A549 treated with dexamethasone at 1 μM for 4 hours (cell line): ENCODE measurements at places on chromosomes 2 and 18. TPM values are rescaled to one million over a fixed set of nuclear protein-coding genes. Genes with fewer than 3 reads are reported as not detected.

Gene SLC38A11
- total RNA-seq: 0.05 to 0.14 TPM (median 0.10 TPM) in 4 of 5 replicates, not detected in the other

Gene CREG2
- 6.9 to 11.8 TPM (median 10.9 TPM) in 5 replicates for total RNA-seq

Gene WBP1
- total RNA-seq: 44.4 to 86.4 TPM (median 77.7 TPM) in 5 replicates

Gene PKDCC
- total RNA-seq: 19.6 to 26.0 TPM (median 21.8 TPM) in 5 replicates

Gene CXCR1
- not detected in 5 replicates for total RNA-seq

Gene MAL
- 0.11 to 0.32 TPM (median 0.24 TPM) in 4 of 5 replicates, not detected in the other for total RNA-seq

Gene NMUR1
- total RNA-seq: 0.02 TPM in 3 of 5 replicates, not detected in the others

Gene PDE11A
- 0.21 to 0.52 TPM (median 0.42 TPM) in 5 replicates for total RNA-seq

Gene CNOT11
- total RNA-seq: 40.5 to 49.8 TPM (median 47.0 TPM) in 5 replicates

Gene MYO7B
- total RNA-seq: 0.11 to 0.31 TPM (median 0.24 TPM) in 5 replicates

Gene BMP10
- total RNA-seq: not detected in 5 replicates

Gene LHCGR
- total RNA-seq: not detected in 5 replicates

Gene IL1R1
- 37.3 to 57.0 TPM (median 46.4 TPM) in 5 replicates for total RNA-seq

Gene PRKAG3
- total RNA-seq: 0.04 TPM in 1 of 5 replicates, not detected in the others

Gene ANKRD30B
- total RNA-seq: not detected in 5 replicates

Gene ALPG
- 0.37 to 0.74 TPM (median 0.49 TPM) in 5 replicates for total RNA-seq

Gene GALNT14
- 43.5 to 47.4 TPM (median 44.3 TPM) in 5 replicates for total RNA-seq

Gene SNORC
- total RNA-seq: 4.2 to 8.2 TPM (median 6.8 TPM) in 5 replicates

Gene AQP12B
- total RNA-seq: not detected in 5 replicates

Gene EFR3B
- total RNA-seq: 7.9 to 11.1 TPM (median 10.0 TPM) in 5 replicates

Gene GALNT3
- 0.05 TPM in 1 of 5 replicates, not detected in the others for total RNA-seq

Gene OR6B2
- total RNA-seq: not detected in 5 replicates

Gene MAT2A
- total RNA-seq: 523 to 615 TPM (median 601 TPM) in 5 replicates

Gene STARD6
- 0.21 TPM in 1 of 5 replicates, not detected in the others for total RNA-seq

Gene CEBPZ
- 66.5 to 83.0 TPM (median 68.5 TPM) in 5 replicates for total RNA-seq

Gene COLEC11
- total RNA-seq: 0.47 to 0.83 TPM (median 0.69 TPM) in 5 replicates

Gene INHA
- 0.35 to 0.47 TPM (median 0.38 TPM) in 5 replicates for total RNA-seq

Gene ACTG2
- total RNA-seq: 0.18 to 0.45 TPM (median 0.28 TPM) in 5 replicates

Gene TOGARAM2
- total RNA-seq: 0.15 to 0.27 TPM (median 0.21 TPM) in 4 of 5 replicates, not detected in the other

Gene MEIS1
- 1.4 to 2.4 TPM (median 1.8 TPM) in 5 replicates for total RNA-seq

Gene MAP3K19
- total RNA-seq: not detected in 5 replicates

Gene SPHKAP
- 0.01 TPM in 1 of 5 replicates, not detected in the others for total RNA-seq

Gene FLACC1
- 0.20 to 0.64 TPM (median 0.22 TPM) in 4 of 5 replicates, not detected in the other for total RNA-seq

Gene GYPC
- not detected in 5 replicates for total RNA-seq

Gene DUSP2
- 0.32 to 0.46 TPM (median 0.37 TPM) in 5 replicates for total RNA-seq

Gene UCN
- total RNA-seq: 0.63 to 2.5 TPM (median 1.7 TPM) in 5 replicates

Gene RETREG2
- 58.6 to 77.6 TPM (median 75.6 TPM) in 5 replicates for total RNA-seq

Gene GALR1
- total RNA-seq: not detected in 5 replicates

Gene RMDN2
- 4.8 to 5.5 TPM (median 5.0 TPM) in 5 replicates for total RNA-seq

Gene LRRC30
- not detected in 5 replicates for total RNA-seq

Gene SPATA3
- total RNA-seq: not detected in 5 replicates

Gene SLC5A7
- total RNA-seq: not detected in 5 replicates

Gene RGPD3
- total RNA-seq: 0.14 to 0.25 TPM (median 0.16 TPM) in 5 replicates

Gene CRYGC
- not detected in 5 replicates for total RNA-seq

Gene SCN7A
- not detected in 5 replicates for total RNA-seq

Gene MPP4
- total RNA-seq: 0.04 to 0.08 TPM (median 0.06 TPM) in 3 of 5 replicates, not detected in the others

Gene ITPRIPL1
- not detected in 5 replicates for total RNA-seq

Gene AMER3
- not detected in 5 replicates for total RNA-seq

Gene CIB4
- total RNA-seq: 0.20 to 0.42 TPM in 2 of 5 replicates, not detected in the others

Gene ALK
- total RNA-seq: 0.02 to 0.04 TPM in 2 of 5 replicates, not detected in the others

Gene FBXO36
- total RNA-seq: 0.84 to 1.6 TPM (median 1.3 TPM) in 5 replicates
